ENCODE measurements at places on chromosomes 6 and 20.

- H3K4me3 ChIP-seq, result no peak overlapping the region
- no peaks in the 10 kb centered on the region for H3K27me3 ChIP-seq
- no peaks in the 10 kb centered on the region for H3K4me1 ChIP-seq
- H3K27ac ChIP-seq, result no peak overlapping the region
These were observed 80.1 kb downstream of the PTPN1 start for GRCh38 chr20:50590348-50590664.

GRCh38 chr20:48406498-48406897 lies 421.3 kb downstream of the PREX1 start:
- peaks cover 7% of the 10 kb centered on the region for H3K4me1 ChIP-seq
- peaks cover 18% of the 10 kb centered on the region for H3K27me3 ChIP-seq
- H3K4me3 ChIP-seq, result no peak overlapping the region
- no peaks in the 10 kb centered on the region for H3K36me3 ChIP-seq

DNA sequence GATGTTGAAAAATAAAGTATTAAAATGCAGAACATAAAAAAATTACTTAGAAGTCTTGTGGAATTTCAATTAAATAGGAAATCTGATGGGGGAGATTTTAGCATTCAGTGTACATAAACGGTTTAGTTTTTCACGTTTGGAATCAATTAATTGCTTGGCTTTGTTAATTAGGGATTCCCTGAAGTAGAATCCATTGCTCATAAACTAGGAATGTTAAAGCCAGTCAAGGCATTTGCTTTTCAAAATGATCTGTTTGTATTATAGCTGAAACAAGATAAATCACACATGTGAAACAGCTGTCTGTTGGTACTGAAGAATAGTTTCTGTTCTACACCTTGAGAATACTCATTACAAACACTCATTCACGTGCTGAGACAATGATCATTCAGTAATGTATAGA lies 297.9 kb downstream of the TBC1D7 start:
- no peak overlapping the region for H3K27ac ChIP-seq
- H3K27me3 ChIP-seq, result peaks cover 10% of the 10 kb centered on the region
- no peaks in the 10 kb centered on the region for H3K36me3 ChIP-seq
- no peak overlapping the region for H3K4me3 ChIP-seq
- no peak for DNase-seq

DNA sequence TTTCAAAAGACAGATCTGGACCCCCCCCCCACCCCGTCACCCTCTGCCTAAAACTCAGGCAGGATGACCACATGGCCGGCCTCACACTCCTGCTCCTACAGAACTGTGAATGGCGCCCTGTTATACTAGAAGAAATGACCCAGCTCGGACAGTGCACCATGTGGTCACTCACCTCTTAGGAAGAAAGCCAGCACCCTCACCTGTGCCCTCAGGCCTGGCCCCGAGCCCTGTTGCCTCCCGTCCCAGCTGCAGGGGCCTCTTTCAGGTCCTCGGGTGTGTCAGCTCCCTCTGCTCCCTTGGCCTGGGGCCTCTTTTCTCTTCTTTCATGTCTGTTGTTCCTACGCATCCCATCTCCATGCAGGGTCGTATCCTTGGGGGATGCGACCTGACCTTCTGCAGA lies 23.7 kb downstream of the OSBPL2 start:
- no peak overlapping the region for H3K4me3 ChIP-seq
- no peaks in the 10 kb centered on the region for H3K27me3 ChIP-seq
- H3K4me1 ChIP-seq, result no peaks in the 10 kb centered on the region
- no peak overlapping the region for H3K27ac ChIP-seq
- DNase-seq, result no peak

DNA sequence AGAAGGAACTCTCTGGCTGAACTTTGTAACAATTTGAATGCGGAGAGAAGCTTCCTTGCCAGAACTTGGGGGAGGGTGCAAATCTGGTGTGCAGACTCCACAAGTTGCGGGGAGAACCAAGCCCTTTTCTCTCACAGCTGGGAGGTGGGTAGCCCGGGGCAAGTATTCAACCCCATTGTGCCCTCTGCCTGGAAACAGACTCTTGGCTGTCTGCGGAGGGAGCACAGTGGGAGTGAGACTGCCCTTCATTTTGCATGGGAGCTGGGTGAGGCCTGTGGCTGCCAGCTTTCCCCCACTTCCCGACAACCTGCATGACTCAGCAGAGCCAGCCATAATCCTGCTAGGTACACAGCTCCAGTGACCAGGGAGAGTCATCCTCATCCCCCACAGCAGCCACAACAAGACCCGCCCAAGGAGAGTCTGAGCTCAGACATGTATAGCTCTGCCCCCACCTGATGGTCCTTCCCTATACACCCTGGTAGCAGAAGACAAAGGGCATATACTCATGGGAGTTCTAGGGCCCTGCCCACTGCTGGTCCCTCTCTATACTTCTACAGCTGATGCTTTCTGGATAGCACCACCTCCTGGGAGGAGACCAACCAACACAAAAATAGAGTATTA lies 29.4 kb upstream of the TPD52L1 start:
- H3K4me3 ChIP-seq, result no peak overlapping the region
- no peaks in the 10 kb centered on the region for H3K36me3 ChIP-seq
- peaks cover 1% of the 10 kb centered on the region for H3K27me3 ChIP-seq
- DNase-seq, result no peak
- H3K27ac ChIP-seq, result no peak overlapping the region
- H3K4me1 ChIP-seq, result no peaks in the 10 kb centered on the region
